ENCODE measurements at places on chromosomes 6 and 20.

- no peak for DNase-seq
Measured at GRCh38 chr20:19387251-19387650, 174.8 kb downstream of the SLC24A3 start.

DNA sequence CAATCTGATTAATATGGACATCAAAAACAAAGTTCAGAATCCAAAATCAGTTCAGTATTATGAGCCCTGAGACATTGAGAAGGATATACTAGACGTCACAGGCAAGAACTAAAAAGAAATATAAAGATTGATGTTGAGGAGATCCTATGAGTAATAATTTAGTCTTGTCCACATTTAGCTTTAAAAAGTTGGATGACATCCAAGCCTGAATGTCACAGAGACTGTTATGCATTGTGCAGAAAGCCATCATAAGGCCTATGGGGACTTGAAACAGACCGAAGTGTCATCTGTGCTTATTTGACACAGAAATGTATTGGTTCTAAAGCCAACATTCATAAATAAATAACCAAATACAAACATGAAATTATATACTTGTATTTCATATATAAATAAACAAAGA, 581.8 kb upstream of the MMS22L start:
- no peak for DNase-seq

DNA sequence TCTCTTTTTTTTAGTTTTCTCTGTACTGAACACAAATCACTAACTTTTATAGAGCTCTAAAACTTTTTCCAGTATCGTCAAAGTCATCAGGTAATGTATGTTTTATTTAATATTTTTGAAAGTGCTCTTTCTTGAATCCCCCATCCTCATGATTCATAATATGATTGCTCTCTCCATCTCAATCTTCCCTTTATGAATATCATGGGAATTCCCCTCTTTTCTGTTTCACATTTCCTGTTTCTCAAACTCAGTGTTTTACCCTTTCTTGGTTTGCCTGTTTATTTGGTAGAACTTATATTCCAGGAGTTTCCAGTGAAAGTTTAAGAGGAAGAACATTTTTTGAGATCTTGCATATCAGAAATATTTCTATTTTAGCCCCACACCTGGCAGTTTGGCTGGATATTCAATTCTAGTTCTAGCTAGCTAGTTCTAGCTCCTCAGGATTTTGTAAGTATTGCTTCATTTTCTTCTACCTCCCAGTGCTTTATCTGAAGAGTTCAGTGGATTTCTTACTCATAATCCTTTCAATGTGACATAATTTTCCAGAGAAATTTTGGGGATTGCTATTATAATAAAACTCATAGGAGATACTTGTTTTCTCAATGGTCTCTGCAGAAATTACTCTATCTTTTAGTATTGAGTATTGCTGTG, 6.1 kb upstream of the C6orf58 start:
- DNase-seq = no peak

GRCh38 chr6:144659202-144660182, 374.4 kb downstream of the UTRN start:
- no peak for DNase-seq

- no peak for DNase-seq
Measured at GRCh38 chr20:43959079-43959919, 44.6 kb downstream of the TOX2 start.

DNA sequence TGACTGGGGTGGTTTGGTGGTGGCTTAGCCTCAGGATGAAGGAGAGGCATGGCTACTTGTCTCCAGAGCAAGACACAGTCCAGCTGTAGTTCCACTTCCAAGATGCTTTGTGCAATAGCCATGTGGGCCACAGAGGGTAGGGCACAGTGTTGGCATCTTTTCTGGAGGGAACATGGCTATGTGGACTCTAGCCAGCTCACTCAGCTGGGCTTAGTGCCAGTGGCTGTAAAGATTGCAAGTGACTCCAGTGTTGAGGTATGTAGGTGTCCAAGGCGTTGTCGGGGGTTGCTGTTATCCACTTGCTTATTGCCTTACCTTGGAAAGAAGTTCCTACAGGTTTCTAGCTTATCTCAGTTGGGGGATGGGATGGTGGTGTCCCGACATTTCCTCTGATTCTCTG, 233.4 kb downstream of the CD109 start:
- no peak for DNase-seq

- DNase-seq = no peak
Measured at GRCh38 chr6:137802408-137803182, 64.5 kb upstream of the TNFAIP3 start.

GRCh38 chr20:51767867-51768758, at the start of gene ATP9A:
ATP9A (minus strand) TSS chr20:51768390; CDS start chr20:51768369, 21 bp downstream.
- no peak for DNase-seq

DNA sequence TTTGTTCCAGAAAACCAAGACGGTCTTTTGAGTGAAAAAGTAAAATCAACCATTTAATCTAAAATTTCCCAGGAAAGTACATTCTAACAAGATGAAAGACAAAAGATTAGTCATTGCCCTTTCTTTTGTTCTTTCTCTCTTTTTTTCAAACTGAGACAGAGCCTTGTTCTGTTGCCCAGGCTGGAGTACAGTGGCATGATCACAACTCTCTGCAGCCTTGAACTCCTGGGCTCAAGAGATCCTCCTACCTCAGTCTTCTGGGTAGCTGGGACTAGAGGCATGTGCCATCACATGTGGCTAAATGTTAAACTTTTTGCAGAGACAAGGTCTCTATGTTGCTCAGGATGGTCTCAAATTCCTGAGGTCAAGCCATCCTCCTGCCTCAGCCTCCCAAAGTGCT, 75.0 kb downstream of the FKBP5 start:
- DNase-seq = no peak

Measured in activated T-helper 1 cell treated with anti-CD3 and anti-CD28 coated beads, Interleukin-2, amount 50 U/mL, for 16 hours (primary cell).